Stimulated activated CD4-positive, alpha-beta T cell treated with anti-CD3 and anti-CD28 coated beads, Interleukin-12 subunit alpha, Interleukin-12 subunit beta, amount 100 ng/mL, for 24 hours (primary cell): ENCODE measurements at places on chromosomes 7 and 10.
A peak's percentile ranks its signal among the peaks of the same experiment; 100 is the strongest.

DNA sequence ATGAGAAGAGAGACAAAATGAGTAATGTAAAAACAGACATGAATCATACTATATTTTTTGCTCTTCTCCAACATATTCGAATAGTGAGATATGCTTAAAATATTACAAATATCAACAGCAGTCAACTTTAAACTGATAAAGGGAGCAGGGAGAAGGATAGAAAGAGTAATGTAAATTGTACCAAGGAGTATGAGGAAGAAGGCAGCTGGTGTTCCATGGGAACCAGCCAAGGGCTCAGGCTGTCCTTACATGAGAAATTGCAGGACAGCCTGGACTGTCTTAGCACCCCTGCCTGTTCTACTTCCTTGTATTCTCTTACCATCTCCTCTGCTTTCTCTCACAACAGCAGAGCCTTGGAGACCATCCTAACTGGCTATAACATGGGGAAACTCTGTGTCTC is 128.7 kb downstream of the TSPAN12 start:
- DNase-seq: no peak

GRCh38 chr7:29854257-29854938 is 48.1 kb downstream of the WIPF3 start:
- no peak for DNase-seq

GRCh38 chr10:33139181-33139646 is 181.2 kb upstream of the ITGB1 start:
- DNase-seq: peak; percentile 39

DNA sequence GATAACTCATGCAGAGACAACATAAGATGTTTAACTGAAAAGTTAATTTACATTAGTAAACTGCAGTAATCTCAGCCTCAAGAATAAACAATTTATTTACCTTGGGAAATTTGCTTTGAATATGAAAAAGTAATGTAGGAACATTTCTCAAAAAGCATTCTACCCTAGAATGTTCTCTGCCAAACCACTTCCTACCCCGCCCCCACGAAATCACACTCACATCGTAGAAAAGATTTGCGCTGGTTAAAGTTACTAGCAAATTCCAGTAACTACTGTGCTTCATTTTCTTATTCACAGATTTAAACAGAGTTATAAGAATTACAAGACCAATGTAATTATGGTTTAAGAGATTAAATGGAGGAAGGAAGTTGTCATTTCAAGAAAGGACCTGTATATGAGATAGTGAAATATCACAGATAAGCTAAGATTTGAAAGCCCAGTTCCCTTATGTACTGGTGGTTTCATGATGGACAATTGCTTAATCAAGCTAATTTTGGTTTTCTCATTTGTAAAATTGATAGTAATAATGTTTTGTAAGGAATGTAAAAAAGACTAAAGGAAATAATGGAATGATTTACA is 175.4 kb downstream of the GNAI1 start:
- no peak for DNase-seq

DNA sequence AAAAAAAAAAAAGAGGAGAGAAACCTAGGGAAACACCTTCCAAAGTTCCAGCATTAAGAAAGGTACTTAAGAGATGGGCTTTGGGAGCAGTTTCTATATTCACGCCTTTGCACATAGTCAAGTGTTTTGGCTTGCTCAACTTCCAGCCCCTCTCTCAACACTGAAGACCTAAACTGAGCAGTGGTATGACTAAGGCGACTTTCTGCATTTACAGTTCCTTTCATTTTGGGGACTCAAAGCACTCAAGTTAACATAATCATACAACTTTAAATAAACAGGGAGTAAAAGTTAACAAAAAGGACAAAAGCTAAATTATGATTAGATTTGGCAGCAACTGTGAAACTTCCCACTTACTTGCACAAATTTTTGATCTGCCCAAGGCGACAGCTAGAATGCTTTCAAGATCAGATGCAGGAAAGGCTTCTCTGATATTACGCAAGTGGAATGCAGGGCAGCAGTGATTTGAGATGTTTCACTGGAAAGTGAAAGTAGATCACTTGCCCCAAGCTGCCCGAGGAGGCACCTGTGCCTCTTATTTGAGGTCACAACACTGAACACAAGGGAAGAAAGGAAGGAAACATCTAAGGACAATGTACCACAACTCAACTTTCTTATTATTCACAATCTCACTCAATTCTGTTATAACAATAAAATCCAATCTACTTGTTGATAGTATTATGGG is 199.5 kb downstream of the SKAP2 start:
- no peak for DNase-seq

DNA sequence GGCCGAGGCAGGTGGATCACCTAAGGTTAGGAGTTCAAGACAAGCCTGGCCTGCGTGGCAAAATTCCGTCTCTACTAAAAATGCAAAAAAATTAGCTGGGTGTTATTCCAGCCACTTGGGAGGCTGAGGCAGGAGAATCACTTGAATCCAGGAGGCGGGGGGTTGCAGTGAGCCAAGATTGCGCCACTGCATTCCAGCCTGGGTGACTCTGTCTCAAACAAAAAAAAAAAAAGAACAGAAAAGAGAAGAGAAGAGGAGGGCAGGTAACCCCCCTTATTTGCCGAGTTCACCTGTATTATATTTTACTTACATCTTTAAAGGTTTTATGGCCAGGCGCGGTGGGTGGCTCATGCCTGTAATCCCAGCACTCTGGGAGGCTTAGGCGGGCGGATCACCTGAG is 91.7 kb downstream of the RNF216 start:
- no peak for DNase-seq

- peak; percentile 49 for DNase-seq
Measured at GRCh38 chr10:17023386-17024298, 106.0 kb downstream of the CUBN start.

DNA sequence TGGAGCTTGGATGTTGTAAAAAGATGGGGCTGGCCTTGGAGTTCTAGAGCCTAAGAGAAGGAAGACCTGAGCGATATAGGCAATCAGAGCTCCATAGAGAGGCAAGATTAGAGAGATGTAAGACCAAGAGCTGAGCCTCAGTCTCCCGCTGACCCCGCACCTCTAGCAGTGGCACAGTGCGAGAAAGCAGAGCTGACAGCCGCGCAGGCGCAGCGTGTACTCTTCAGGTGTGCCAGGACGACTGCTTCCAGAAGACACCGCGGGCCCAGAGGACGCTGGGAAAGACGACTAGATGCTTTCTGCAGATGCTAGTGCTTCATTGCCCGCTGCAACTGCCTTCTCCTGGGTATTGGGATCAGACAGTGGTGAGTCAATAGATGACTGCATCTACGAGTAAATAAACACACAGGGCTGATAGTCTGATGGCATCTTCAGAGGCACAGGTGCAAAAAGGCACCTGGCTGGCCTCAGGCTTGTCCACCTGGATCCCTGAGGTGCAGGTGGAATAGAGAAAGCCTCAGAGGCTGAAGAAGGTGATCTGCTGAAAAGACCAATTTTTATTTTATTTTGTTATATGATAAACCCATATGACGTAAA is 38.1 kb upstream of the CCDC6 start:
- no peak for DNase-seq

DNA sequence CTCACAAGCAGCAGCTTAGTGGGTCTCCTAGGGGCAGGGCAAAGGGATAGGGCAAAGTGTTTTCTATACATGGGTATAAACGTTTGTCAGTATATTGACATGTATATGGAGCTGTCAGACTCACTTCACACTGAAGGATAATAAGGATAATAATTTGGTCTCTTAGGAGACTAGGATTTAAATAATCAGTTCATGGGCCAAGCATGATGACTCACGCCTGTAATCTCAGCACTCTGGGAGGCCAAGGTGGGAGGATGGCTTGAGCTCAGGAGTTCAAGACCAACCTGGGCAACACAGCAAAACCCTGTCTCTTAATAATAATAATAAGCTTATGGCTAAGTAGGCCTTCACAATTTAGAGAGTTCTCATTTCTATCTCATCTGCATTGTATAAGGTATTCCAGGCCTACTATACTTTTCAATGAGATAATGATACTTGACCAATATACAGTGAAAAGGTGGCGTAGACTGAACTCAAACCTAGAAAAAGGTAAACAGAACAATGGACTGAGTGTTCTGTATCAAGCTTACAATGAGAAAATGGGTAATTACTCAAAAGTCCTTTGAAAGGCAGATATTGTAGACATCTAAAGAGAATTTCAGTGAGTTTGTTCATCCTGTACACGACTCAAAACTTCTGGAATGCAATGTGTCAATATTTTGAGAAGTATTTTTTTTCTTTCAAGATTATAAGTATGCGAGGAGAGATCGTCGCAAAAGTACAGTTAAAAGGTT is 7.0 kb downstream of the GSAP start:
- DNase-seq: no peak

DNA sequence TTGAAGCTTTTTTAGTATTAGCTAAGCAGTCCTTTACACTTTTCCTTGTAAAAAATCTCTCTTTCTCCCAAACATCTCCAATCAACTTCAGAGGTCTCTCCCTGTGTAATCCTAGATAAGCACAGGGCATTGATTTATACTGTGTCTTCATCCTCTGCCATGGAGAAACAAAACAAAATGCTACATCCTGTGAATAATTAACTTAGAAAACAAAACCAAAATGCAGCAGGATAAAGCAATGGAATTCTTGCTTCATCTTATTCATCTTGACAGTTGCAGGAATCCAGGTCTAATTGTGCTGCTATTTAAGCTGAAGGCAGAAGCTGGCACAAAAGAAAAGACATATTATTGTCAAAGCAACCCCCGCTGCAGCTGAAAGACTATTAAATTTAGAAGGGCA is 641.5 kb upstream of the SORCS1 start:
- DNase-seq: no peak

DNA sequence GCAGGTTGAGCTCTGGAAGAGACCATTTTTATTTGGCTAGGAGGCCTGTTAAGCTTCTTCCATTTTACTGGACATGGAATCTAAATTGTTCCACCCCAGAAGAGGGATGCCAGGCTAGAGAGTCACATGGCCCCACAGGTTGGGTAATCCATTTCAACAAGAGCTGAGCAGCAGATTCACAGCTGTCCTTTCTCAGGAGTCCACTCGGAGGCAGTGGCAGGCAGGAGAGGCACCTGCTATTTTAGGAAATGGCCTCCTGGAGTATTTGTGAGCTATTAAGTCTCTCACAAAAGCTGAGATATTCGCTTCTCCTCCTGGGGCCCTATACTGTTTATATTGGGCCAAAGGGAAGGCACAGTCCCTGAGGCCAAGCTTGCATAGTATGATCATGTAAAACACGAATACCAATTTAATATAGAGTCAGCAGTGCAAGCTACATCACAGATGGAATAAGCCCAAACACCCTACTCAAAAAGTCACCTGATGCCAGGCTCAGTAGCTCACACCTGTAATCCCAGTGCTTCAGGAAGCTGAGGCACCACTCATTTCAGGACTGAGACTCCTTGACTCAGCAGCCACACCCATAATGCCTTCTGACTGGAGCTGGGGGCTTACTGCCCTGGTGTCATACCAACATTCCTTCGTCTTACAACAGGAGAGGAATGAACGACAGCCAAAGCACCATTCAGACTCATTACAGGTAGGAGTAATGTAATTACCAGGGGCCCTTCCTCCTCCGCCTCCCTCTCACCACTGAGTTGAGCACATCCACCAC is 124.1 kb downstream of the LMBR1 start:
- no peak for DNase-seq

- no peak for DNase-seq
Measured at GRCh38 chr7:4763091-4763793, 12.2 kb upstream of the AP5Z1 start.

DNA sequence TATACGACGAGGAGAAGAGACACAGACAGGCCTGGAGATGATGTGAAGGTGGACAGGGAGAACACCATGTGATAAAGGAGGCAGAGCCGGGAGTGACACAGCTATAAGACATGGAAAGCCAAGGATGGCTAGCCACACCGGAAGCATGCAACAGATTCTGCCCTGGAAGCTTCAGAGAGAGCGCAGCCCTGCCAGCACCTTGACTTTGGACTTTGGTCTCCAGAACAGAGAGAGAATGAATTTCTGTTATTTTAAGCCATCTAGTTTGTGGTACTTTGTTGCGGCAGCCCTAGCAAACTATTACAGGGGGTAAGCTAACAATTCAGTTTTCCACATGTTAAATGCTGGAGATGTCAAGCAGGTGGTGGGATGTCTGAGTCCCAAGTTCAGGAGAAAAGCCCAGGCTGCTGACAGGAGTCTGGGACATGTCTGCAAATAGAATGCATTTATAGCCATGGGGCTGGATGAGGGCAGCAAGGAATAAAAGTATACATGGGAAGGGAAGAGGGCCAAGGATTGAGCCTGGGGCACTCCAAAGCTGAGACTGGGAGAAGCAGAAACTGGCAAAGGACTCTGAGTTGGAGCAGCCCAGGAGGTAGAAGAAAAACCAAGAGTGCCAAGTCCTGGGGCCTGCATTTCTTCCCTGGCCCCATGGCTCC is 65.1 kb downstream of the ATXN7L1 start:
- DNase-seq: no peak

- DNase-seq: no peak
Measured at GRCh38 chr7:141979568-141979967, 6.0 kb upstream of the TAS2R38 start.

DNA sequence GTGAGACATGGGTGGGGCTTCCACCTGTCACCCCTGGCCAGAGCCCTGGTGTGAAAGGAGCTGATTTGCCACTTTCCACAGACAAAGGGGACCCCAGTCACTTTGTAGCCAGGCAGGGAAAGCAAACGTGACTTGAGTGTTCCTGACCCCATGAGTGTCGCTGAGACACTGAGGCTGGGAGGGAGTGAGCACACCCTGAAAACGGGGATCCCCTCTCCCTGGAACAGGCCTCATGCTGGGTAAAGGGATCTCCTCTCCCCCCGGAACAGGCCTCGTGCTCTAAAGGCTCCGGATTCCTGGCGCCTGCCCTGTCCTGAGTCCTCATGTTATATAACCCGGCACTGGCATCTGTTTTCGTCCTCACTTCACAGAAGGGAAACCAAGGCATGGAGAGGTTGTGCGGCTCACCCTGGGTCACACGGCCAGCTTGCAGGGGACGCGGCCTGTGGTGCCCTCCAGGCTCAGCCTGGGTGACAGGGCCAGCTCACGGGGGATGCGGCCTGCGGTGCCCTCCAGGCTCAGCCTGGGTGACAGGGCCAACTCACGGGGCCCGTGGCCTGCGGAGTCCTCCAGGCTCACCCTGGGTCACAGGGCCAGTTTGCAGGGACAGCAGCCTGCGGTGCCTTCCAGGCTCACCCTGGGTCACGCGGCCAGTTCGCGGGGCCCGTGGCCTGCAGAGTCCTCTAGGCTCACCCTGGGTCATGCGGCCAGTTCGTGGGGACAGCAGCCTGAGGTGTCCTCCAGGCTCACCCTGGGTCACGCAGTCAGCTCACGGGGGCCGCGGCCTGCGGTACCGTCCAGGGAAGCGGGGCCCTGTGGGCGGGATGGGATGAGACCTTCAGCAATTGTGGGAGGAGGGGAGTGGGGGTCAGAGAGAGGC is 104.7 kb downstream of the PDGFA start:
- no peak for DNase-seq

DNA sequence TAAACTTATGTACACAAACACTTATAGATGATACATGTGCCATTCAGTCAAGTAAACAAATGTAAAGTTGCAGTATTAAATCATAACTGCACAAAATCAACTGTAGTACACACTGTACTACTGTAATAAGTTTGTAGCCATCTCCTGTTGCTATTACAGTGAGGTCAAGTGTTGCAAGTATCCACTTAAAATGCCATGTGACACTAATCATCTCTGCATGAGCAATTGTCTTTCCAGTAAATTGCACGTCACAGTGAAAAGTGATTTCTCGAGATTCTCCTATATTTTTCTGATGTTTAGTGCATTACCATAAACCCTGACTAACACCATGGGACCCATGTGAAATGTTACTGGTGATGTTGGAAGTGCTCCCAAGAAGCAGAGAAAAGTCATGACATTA is 293.3 kb upstream of the SP4 start:
- no peak for DNase-seq
